ENCODE measurements at places on chromosomes 2 and 18.

DNA sequence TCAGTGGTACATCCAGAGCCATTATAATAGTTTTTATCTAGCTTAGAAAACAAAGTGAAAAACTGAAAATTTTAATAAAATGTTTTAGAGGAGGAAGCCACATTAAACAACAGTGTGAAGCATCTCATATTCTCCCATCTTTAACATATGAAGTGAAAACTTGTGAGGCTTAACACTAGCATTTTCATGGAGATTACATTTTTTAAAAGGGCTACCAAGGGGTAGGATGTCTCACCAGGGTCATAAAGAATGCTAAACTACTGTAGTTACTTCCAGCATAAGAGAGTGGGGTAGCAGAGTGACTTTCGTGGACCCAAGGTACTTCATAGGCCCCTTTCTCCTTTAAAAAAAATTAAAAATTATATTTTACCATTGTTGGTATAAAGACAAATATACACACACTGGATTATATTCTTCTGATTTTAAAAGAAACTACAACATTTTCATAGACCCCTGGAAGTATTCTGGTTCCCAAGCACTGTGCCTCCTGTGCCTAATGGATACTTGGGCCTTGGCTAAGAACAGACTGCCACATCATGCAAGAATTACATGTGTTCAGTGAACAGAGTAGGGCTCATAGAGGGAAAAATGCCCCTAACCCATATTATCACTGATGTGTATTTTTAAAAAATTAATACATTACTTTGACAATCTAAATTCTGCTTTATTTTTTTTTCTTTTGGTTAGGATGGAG, 148.4 kb downstream of the SLC39A10 start:
- no peak for DNase-seq

DNA sequence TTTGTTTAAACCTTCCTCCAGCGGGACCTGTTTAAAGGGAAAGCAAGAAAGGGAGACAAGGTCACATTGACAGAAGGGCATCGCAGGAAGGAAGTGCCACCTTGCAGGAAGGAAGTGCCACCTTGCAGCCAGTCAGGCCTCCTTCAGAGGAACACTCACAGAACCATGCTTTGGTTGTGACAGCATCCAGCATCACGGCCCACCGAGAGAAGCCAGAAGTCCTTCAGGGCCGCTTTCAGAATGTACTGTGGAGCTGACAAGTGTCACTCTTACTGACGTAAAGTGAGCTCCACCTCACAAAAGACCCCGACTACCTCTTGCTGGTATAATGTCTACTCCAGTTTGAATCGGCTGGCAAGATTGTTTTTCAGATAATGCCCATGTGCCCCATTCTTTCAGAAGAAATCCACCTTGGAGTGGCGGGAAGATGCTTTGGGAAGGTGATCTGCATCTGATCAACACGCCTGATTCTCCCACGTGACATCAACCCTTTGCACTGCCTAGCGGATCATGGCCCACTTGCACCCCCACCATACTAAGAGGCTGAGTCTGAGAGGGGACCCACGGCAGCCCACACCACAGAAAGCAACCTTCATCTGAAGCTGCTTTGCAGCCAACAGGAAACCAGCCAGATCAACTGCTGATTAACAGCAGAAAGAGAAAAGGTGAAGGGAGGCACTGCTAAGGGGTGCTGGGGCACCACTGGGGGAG, 99.8 kb downstream of the UXS1 start:
- DNase-seq, result no peak

DNA sequence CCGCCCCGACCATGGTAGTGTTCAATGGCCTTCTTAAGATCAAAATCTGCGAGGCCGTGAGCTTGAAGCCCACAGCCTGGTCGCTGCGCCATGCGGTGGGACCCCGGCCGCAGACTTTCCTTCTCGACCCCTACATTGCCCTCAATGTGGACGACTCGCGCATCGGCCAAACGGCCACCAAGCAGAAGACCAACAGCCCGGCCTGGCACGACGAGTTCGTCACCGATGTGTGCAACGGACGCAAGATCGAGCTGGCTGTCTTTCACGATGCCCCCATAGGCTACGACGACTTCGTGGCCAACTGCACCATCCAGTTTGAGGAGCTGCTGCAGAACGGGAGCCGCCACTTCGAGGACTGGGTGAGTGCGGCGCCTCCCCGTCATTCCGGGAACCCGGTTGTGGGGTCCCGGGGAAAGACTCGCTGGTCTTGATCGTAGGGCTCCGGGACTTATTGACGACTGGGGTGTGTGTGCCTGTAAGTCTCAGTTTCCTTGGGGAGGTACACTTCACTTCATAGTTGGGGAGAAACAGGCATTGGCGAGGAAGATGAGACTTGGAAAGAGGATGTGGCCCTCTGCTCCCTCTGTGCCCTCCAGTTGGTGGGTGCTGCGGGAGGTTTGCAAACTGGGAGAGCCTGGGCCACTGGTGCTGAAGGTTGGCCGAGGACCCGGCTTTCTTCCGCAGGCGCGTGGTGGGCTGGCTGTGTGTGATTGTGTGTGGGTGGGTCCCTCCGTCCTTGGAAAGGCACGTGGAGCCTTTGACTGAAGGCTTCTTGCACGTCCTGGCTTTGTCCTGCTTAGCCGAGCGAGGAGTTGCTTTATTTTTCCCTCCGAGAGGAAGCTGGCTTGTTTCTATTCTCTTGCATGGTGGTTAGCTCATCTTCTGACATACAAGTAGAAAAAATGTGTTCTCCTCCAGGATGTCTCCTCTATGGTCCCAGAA, 886 bp downstream of the PRKCE start:
- no peak for DNase-seq

DNA sequence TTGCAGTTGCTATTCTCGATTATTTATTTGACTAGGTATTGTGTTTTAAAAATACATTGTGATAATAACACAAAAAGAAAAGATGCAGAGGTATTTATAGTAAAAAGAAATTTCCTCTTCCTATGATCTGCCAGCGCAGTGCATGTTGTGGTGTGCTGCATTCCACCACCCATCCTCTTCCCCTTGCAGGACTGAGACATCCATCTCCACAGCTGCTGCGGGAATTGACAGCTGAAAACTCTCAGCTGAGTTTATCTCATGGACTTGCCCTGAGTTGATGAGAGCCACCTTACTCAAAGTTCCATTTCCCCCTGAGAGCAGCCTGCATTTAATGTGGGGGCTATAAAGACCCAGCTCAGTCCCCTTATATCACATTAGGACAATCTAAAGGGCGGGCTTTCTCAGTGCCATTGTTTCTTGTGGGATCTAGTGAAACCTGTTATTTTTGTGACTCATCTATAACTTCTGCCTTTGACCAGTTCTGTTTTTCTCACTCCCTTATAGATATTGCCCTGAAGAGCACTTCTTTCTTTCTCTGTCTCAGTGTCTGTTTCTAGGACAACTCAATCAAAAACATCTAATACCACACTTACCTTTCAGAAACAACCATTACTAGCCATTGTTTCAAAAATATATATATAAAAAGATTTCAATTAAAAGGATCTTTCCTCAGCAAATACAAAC, 698.5 kb downstream of the NR4A2 start:
- DNase-seq, result no peak

GRCh38 chr2:182870227-182870626, 3.8 kb upstream of the FRZB start:
- no peak for DNase-seq

DNA sequence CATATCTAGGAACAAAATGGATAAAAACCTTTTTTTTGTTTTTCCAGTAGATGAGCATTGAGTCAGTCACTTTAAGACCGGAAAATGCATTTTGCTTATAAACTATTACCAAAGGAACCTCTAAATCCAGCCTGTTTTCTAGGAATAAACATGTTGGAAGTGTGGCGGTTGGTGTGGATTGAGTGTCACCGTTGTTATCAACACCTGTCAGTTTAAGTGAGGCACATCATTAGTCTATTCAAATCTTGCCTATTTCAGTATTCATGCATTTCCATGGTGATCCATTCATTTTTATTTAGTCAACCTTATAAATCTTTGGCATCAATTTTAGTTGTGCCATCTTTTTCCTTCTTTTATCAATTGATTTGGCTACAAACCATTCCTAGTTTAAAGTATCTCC, 3.3 kb downstream of the KLHL29 start:
- no peak for DNase-seq

GRCh38 chr2:239399433-239399920, 1.3 kb downstream of the HDAC4 start:
- no peak for DNase-seq

GRCh38 chr2:139825726-139826125, 1045.5 kb upstream of the NXPH2 start:
- no peak for DNase-seq

DNA sequence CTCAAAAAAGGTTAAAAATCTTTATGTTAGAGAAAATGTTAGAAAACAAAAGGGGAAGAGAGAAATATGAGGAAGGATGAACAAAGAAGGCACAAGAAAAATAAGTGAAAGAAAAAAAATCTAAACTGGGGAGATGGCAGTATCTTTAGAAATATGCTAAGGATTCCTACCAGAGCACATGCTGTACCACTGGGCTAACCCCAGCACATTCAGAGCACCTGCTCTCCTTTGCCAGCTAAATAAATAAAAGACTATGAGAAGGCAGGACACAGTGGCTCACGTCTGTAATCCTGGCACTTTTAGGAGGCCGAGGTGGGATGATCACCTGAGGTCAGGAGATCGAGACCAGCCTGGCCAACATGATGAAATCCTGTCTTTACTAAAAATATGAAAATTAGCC, 92.2 kb upstream of the CDKL4 start:
- no peak for DNase-seq

- DNase-seq, result no peak
Observed at GRCh38 chr2:195633974-195634373, 23.1 kb upstream of the SLC39A10 start.

DNA sequence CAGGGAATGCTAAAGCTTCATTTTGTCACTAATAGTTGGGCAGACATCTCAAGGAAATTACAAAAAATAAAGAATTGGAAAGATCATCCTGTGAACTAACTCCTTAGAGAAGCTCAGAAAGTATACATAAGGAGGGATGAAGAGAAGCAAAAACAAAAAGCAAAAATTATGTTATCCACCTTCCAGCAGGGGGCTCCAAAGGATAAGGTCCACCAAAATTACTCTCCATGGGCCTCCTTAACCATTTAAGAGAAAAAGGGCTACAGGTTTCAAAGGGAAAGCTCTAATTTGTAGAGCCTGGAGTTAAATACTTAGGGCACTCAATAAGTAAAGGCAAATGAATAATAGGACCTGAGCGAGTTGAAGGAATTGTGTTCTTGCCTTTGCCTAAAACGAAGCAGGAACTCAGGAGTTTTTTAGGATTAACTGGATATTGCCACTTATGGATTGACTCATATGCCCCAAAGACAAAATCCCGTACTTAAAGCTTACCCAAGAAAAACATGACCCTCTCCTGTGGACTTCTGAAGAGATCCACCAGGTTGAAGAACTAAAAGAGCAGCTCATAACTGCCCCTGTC, 1167.9 kb downstream of the DSC3 start:
- DNase-seq, result no peak

GRCh38 chr2:7430421-7430868, 513.2 kb downstream of the RNF144A start:
- DNase-seq, result no peak

GRCh38 chr2:25333981-25334380, 7.7 kb downstream of the DNMT3A start:
- no peak for DNase-seq

DNA sequence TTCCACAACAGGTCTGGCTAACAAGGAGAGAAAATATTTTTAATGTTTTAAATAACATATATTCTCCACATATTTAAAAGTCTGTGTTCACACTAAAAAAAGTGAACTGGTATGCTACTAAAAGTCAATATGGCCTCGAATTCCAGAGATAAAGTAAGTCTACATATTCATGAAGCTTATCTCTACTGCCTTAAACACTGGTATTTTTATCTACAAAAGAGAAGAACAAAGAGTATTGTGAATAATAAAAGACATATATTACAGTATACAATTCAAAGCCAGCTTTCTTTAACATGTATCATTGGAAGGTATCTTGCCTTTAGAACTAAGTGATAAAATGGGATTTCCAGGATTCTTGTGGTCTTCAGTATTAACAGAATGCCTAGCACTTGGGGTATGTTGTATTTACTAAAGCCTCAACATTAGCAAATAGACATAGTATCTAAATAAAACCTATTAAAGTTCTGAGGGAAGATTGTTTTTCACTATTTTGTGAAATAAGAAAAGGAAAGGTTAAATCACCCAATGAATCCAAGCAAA, 302.8 kb upstream of the CCDC68 start:
- no peak for DNase-seq

DNA sequence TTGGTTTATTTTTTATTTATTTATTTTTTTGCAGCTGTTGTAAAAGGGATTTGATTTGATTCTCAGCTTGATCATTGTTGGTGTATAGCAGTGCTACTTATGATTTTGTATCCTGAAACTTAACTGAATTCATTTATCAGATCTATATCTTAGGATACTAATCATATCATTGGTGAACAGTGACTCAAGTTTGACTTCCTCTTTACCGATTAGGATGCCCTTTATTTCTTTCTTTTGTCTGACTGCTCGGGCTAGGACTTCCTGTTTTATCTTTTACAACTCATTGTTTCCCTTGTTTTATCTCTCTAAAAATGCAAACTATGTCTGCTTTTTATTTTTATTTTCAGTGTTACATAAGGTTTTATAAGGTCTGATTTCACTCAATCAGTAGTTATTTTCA, 23.6 kb downstream of the SP100 start:
- no peak for DNase-seq

GRCh38 chr2:229220254-229220653, 50.8 kb downstream of the PID1 start:
- DNase-seq, result no peak

- DNase-seq, result no peak
Observed at GRCh38 chr2:62597323-62597722, 91.3 kb upstream of the TMEM17 start.

DNA sequence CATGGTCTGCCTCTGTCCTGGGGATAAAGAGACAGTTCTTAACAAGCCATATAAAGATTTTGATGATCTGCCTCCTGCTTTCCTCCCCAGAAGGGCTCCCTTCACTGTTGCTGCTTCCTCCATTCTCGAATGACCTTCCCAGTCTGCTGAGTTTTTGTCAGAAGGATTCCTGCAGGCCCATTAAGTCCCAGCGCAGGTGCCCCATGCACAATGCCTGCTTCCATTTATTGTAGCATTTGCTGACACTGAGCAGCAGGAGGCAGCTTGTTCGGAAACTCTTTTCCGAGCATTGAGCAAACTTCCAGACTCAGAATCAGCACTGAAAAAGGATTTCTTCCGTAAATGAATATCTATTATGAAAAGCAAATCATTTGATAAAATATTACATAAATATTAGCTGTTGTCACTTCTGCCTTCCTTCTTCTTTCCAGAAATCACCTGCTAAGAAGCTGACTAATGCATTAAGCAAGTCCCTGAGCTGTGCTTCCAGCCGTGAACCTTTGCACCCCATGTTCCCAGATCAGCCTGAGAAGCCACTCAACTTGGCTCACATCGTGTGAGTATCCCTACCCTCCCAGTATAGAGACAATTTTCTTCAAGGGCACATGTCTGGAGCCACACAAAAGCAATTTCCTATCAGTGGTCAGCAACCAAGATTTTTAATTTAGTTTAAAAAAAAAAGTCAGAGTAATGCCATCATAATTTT, 110.4 kb downstream of the DTNA start:
- no peak for DNase-seq

GRCh38 chr2:108605947-108606346, 71.7 kb downstream of the LIMS1 start:
- DNase-seq, result peak; percentile 20
